Gastroesophageal sphincter (tissue), 4 donors: ENCODE measurements at places on chromosomes 2 and 18. TPM values are rescaled to one million over a fixed set of nuclear protein-coding genes. Genes with fewer than 3 reads are reported as not detected.

MC5R gene
- total RNA-seq = not detected

- no peak for ATAC-seq
Observed at GRCh38 chr18:8818982-8819381, 113.6 kb downstream of the MTCL1 start.

DSC3 gene
- total RNA-seq = 0.27 TPM

FOXI3 gene
- total RNA-seq = not detected

DNA sequence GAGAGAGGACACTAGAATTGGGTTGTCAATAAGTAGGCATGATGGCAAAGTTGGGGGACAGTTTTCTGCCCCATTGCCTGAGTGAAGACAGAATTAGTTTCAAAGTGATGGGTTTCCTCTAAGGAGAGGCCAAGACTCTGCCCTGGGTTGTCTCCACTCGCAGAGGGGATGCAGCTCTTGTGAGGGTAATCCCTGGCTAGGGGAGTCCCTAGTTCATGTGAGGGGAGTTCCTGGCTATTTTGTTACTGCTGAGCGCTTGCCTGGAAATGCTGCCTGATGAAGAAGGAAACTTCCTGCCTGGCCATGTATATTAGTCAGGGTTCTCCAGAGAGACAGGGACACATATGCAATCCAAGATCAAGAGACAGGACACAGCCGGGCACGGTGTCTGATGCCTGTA lies 501.5 kb downstream of the BCL11A start:
- ATAC-seq = no peak

GRCh38 chr18:27704736-27705361 lies 472.1 kb downstream of the CDH2 start:
- ATAC-seq = no peak

GRCh38 chr18:10477121-10477862 lies 22.9 kb downstream of the APCDD1 start:
- no peak for ATAC-seq

- peak; percentile 57 for ATAC-seq
Observed at GRCh38 chr2:160970052-160970965, 189.9 kb upstream of the TANK start.

DNA sequence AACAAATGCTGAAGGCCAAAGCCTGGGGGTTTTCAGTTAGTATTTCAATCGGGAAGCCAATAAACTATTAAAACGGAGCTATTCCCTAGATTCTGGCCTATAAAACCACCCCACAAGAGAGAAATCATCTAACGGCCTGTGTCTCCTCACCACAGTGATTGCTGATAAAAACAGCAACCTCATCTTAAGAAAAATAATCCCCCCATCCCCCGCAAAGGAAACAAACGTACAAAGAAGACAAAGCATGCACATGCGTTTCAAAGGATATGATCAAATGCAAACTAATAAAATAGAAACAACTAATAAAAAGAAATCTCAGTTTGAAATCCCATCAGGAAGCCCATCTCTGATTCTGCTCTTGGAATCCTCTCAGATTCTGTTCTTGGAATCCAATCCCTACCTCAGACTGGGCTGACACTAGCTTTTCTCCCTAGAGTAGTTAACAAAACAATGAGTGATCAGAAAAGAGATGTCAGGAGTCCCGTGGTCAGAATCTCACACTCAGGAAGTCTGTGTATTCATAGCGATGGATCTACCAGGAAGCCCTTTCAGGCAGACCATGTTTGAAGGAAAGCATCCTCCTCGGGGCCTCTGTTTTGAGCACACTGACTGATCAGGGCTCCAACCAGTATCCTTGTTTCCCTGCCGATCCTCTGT lies 150.7 kb downstream of the THADA start:
- no peak for ATAC-seq

NOL4 gene
- not detected for total RNA-seq

VSNL1 gene
- 0.93 TPM for total RNA-seq

DNA sequence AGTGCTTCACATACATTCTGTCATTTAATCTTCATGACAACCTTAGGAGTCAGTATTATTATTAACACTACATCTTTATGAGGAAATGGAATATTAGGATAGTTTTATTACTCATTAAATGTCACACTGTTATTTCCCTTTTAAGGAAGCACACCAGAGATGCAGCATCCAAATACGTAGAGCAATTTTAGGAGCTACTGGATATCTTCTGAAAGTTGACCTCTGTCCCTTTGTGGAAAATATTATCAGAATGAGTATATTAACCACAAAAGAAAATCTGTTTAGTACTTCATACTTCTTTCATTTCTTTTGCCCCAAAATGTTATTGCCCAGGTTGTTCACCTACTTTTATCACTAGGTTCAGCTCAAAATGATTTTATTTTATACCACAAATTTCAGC lies 72.9 kb upstream of the APCDD1 start:
- ATAC-seq = no peak

KCNG2 gene
- total RNA-seq = not detected

GRCh38 chr2:57516698-57517340 lies 529.8 kb upstream of the VRK2 start:
- no peak for ATAC-seq

DNA sequence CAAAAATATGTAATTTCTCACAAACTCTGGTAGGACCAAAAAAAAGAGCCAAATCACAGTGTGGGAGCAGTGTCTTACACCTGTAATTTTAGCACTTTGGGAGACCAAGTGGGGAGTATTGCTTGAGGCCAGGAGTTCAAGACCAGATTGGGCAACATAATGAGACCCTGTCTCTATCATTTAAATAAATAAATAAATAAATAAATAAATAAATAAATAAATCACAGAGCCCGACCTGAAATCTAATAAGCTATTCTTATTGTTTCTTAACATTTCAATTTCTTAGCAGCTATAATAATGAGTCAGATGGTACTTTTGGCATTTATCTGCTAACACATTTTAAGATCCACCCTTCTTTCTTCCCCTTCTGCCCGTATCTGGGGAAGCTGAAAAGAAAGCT lies 1229.6 kb downstream of the SUCLG1 start:
- ATAC-seq = no peak

DNA sequence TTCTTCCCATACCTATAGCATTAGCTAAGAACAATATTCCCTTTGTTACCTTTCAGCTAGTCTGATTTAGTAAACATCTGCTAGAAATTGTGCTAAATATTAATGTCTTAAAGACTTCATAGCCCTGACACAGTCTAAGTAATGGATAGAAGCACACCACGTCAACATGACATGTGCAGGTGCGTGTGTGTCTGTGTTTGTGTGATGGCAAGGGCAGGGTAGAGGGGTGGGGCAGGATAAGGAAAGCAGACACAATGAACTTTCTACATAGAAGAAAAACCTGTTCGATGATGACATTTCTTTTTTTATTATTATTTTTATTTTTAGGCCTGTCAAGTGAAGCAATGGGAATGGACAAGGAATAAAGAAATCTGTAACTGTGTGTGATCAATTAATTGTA lies 223.3 kb downstream of the NOL4 start:
- no peak for ATAC-seq

DLGAP1 gene
- total RNA-seq = 0.22 TPM

DNA sequence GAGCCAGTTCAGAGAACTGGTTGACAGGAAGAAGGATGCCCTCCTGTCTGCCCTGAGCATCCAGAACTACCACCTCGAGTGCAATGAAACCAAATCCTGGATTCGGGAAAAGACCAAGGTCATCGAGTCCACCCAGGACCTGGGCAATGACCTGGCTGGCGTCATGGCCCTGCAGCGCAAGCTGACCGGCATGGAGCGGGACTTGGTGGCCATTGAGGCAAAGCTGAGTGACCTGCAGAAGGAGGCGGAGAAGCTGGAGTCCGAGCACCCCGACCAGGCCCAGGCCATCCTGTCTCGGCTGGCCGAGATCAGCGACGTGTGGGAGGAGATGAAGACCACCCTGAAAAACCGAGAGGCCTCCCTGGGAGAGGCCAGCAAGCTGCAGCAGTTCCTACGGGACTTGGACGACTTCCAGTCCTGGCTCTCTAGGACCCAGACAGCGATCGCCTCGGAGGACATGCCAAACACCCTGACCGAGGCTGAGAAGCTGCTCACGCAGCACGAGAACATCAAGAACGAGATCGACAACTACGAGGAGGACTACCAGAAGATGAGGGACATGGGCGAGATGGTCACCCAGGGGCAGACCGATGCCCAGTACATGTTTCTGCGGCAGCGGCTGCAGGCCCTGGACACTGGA lies 92.5 kb upstream of the EML6 start:
- no peak for ATAC-seq

GRCh38 chr2:84870306-84870705 lies 10.6 kb downstream of the TRABD2A start:
- no peak for ATAC-seq

MATN3 gene
- total RNA-seq = 1.0 TPM

GRCh38 chr2:89833116-89833779 lies 1141.8 kb downstream of the RPIA start:
- peak; percentile 64 for ATAC-seq

RFX8 gene
- not detected for total RNA-seq

DNA sequence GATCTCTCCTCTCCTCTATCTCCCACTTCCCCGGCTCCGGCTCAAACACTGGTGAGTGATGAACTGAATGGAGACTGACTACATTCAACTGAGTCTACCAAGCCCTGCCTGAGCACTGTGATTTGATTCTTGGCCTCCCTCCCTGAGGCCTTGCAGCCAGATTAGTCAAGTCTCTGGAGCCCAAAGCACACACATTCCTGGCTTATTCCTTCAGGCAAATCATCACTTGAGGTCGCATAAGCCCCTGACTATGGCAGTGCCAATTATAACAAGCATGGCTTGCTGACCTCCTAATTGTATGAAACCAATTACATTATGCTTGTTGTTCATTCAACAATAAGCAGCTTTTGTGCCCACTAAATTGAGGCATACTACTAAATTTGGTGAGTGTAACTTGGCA lies 34.6 kb downstream of the EFEMP1 start:
- ATAC-seq = no peak

DNA sequence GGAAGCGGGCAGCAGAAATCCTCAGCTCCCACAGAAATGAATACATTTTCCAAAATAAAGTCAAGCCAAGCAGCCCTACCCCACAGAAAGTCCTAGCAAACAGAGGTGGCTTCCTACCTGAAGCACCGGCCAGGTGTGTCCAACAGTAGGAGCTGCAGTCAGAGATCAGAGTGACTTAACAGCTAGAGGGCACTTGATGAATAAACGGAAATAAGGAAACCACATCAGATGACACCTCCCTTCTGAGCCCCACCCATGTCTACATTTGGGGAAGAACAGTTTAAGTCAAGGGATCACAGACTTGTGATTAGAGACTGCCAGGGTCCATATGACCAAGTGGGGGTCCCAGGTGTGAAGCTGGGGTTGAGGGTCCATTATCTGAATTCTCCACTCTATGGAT lies at the start of gene CXCR1:
TSS of gene CXCR1 (minus strand) at position 172 of the 400 bp plus-strand sequence. CDS start 1,751 bp downstream, outside the sequence.
- no peak for ATAC-seq

DNA sequence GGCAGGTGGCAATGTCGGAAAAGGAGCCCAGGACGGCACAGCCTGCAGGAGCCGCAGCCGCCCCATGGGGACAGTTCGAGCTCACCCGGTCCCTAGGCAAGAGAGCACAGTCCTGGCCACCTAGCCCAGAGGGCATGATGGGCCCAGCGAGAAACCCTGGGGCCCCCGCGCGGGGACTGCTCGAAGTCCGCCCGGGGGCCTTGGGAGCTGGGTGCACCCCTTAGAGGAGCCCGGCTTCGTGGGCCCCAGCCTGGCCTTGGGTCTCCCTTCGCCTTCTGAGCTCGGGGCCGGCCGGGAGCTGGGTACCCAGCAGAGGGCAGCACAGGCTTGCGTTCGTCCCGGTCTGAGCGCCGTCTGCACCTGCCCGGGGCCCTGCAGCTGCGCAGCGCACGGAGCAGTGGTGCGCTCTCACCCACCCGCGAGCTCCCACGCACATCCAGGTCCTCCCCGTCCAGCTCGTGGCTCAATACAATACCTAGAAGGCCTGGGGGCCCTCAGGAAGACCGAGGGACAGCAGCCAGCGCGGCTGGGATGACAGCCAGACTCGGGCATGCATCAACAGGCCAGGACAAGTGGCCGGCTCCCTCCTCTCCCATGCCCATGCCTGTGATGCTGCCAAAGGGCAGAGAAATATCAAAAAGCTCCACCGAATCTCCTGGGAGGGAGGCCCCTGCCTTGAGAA lies 96.2 kb upstream of the ZNF532 start:
- peak; percentile 71 for ATAC-seq

TRIM43 gene
- total RNA-seq = not detected

DLX1 gene
- total RNA-seq = not detected
